A549 treated with AZD2906 at 1 μM for 4 hours (cell line): ENCODE measurements at places on chromosomes 12 and 14. TPM values are rescaled to one million over a fixed set of nuclear protein-coding genes. Genes with fewer than 3 reads are reported as not detected.

Gene KRT2
- total RNA-seq = 0.03 TPM in 1 of 5 replicates, not detected in the others

Gene ADGRD1
- total RNA-seq = 0.42 to 0.75 TPM (median 0.48 TPM) in 5 replicates

Gene SYNDIG1L
- total RNA-seq = 0.03 TPM in 1 of 5 replicates, not detected in the others

Gene TAMALIN
- 0.60 to 1.1 TPM (median 0.95 TPM) in 5 replicates for total RNA-seq

Gene TAS2R7
- not detected in 5 replicates for total RNA-seq

Gene KLRC2
- total RNA-seq = 1.3 to 2.2 TPM (median 2.0 TPM) in 5 replicates

Gene IL22
- not detected in 5 replicates for total RNA-seq

Gene ZDHHC22
- 0.19 to 0.29 TPM (median 0.24 TPM) in 5 replicates for total RNA-seq

Gene KCNMB4
- total RNA-seq = 0.28 to 0.49 TPM (median 0.34 TPM) in 5 replicates

Gene ALDH1L2
- 2.5 to 4.0 TPM (median 3.5 TPM) in 5 replicates for total RNA-seq

Gene MEG3
- total RNA-seq = 34.5 to 52.7 TPM (median 43.8 TPM) in 5 replicates

Gene KLRC1
- not detected in 5 replicates for total RNA-seq

Gene FIGNL2
- 0.21 to 0.29 TPM (median 0.28 TPM) in 5 replicates for total RNA-seq

Gene SAV1
- 29.2 to 32.5 TPM (median 31.2 TPM) in 5 replicates for total RNA-seq

Gene GCN1
- 50.8 to 56.5 TPM (median 51.9 TPM) in 5 replicates for total RNA-seq

Gene KRT83
- total RNA-seq = 3.3 to 6.3 TPM (median 5.5 TPM) in 5 replicates

Gene ADSS1
- total RNA-seq = 4.8 to 7.7 TPM (median 6.6 TPM) in 5 replicates

Gene DPF3
- 0.05 to 0.16 TPM (median 0.10 TPM) in 5 replicates for total RNA-seq

Gene MANSC4
- not detected in 5 replicates for total RNA-seq

Gene CISTR
- not detected in 5 replicates for total RNA-seq

Gene MSI1
- total RNA-seq = 1.0 to 1.5 TPM (median 1.3 TPM) in 5 replicates

Gene KCNH5
- 0.07 TPM in 1 of 5 replicates, not detected in the others for total RNA-seq

Gene ANKRD52
- total RNA-seq = 36.2 to 45.1 TPM (median 38.3 TPM) in 5 replicates

Gene VEZT
- 46.9 to 77.9 TPM (median 57.4 TPM) in 5 replicates for total RNA-seq

Gene OVCH1
- not detected in 5 replicates for total RNA-seq

Gene PZP
- not detected in 5 replicates for total RNA-seq

Gene NPFF
- 0.19 to 0.24 TPM in 2 of 5 replicates, not detected in the others for total RNA-seq

Gene VASH1
- total RNA-seq = 3.3 to 4.1 TPM (median 3.5 TPM) in 5 replicates

Gene SLC17A8
- total RNA-seq = 0.02 to 0.06 TPM in 2 of 5 replicates, not detected in the others

Gene ADCY4
- not detected in 5 replicates for total RNA-seq

Gene CD63
- 655 to 710 TPM (median 681 TPM) in 5 replicates for total RNA-seq

Gene SDSL
- 24.5 to 31.5 TPM (median 27.4 TPM) in 5 replicates for total RNA-seq

Gene RERG
- total RNA-seq = 0.21 to 0.28 TPM (median 0.25 TPM) in 5 replicates

Gene SMCO2
- 0.09 to 0.18 TPM (median 0.10 TPM) in 3 of 5 replicates, not detected in the others for total RNA-seq

Gene CLEC2A
- not detected in 5 replicates for total RNA-seq

Gene TTC6
- total RNA-seq = 0.12 to 0.45 TPM (median 0.34 TPM) in 5 replicates

Gene TPPP2
- not detected in 5 replicates for total RNA-seq

Gene GPR84
- 0.05 to 0.11 TPM (median 0.08 TPM) in 3 of 5 replicates, not detected in the others for total RNA-seq

Gene ZFHX2
- 0.35 to 0.95 TPM (median 0.56 TPM) in 5 replicates for total RNA-seq

Gene RASSF3
- total RNA-seq = 17.7 to 23.3 TPM (median 19.4 TPM) in 5 replicates

Gene METAP2
- 113 to 193 TPM (median 120 TPM) in 5 replicates for total RNA-seq

Gene KRT77
- total RNA-seq = not detected in 5 replicates

Gene WNT1
- total RNA-seq = 0.09 to 0.17 TPM (median 0.13 TPM) in 5 replicates

Gene TAS2R19
- 0.15 TPM in 1 of 5 replicates, not detected in the others for total RNA-seq

Gene ATN1
- total RNA-seq = 50.9 to 76.0 TPM (median 73.6 TPM) in 5 replicates

Gene SLC25A47
- total RNA-seq = not detected in 5 replicates

Gene GTF2H3
- total RNA-seq = 23.9 to 50.5 TPM (median 26.1 TPM) in 5 replicates

Gene GPR137C
- total RNA-seq = 0.06 to 0.15 TPM (median 0.08 TPM) in 5 replicates

Gene TMEM117
- 1.3 to 2.2 TPM (median 1.7 TPM) in 5 replicates for total RNA-seq

Gene DEPDC4
- 1.1 to 1.4 TPM (median 1.2 TPM) in 5 replicates for total RNA-seq

Gene INSM2
- 0.05 to 0.11 TPM (median 0.07 TPM) in 5 replicates for total RNA-seq

Gene KRR1
- 47.6 to 82.7 TPM (median 52.7 TPM) in 5 replicates for total RNA-seq

Gene C14orf39
- total RNA-seq = not detected in 5 replicates
